Muscle of leg (tissue), 16 donors: ENCODE measurements at places on chromosomes 11 and 22. TPM values are rescaled to one million over a fixed set of nuclear protein-coding genes. Genes with fewer than 3 reads are reported as not detected.

GP1BB gene
- total RNA-seq, result 13.7 TPM

MUC5AC gene
- total RNA-seq, result not detected

PHLDA2 gene
- total RNA-seq, result not detected

OR5P2 gene
- total RNA-seq, result not detected

EFEMP2 gene
- 73.9 TPM for total RNA-seq

SAA1 gene
- not detected for total RNA-seq

GGTLC3 gene
- total RNA-seq, result not detected

BRSK2 gene
- total RNA-seq, result 0.44 TPM

PRODH gene
- total RNA-seq, result 7.1 TPM

CLTCL1 gene
- 22.2 TPM for total RNA-seq

EMSY gene
- 14.9 TPM for total RNA-seq

MADD gene
- total RNA-seq, result 16.7 TPM

SYTL2 gene
- 65.7 TPM for total RNA-seq

GDPD4 gene
- total RNA-seq, result 0.13 TPM

SLC6A5 gene
- not detected for total RNA-seq

ENDOD1 gene
- total RNA-seq, result 71.8 TPM

LRRC56 gene
- total RNA-seq, result 2.0 TPM

MMP1 gene
- 0.04 TPM for total RNA-seq

PACSIN2 gene
- 23.1 TPM for total RNA-seq

IGSF22 gene
- 4.2 TPM for total RNA-seq

RIMBP3B gene
- total RNA-seq, result 0.18 TPM

APOBEC3A gene
- total RNA-seq, result 0.13 TPM

CARD18 gene
- 0.13 TPM for total RNA-seq

ANKK1 gene
- total RNA-seq, result 0.09 TPM

TBCEL gene
- 31.6 TPM for total RNA-seq

MRGPRF gene
- 10.2 TPM for total RNA-seq

BTG4 gene
- total RNA-seq, result not detected

SLC1A2 gene
- total RNA-seq, result 1.6 TPM

RAD9A gene
- 7.9 TPM for total RNA-seq

MPZL3 gene
- 0.53 TPM for total RNA-seq

SLC5A12 gene
- 0.04 TPM for total RNA-seq

PRG3 gene
- total RNA-seq, result 0.22 TPM

KCNJ5 gene
- 1.1 TPM for total RNA-seq

CRYAB gene
- total RNA-seq, result 226 TPM

CRYBB1 gene
- 1.2 TPM for total RNA-seq

MLC1 gene
- total RNA-seq, result 0.31 TPM

PHF21A gene
- 21.4 TPM for total RNA-seq

SPTY2D1 gene
- total RNA-seq, result 16.0 TPM

CBLIF gene
- not detected for total RNA-seq

FBXO3 gene
- total RNA-seq, result 34.8 TPM

SLC37A2 gene
- total RNA-seq, result 2.6 TPM
